ENCODE measurements at places on chromosomes 5 and 9. TPM values are rescaled to one million over a fixed set of nuclear protein-coding genes. Genes with fewer than 3 reads are reported as not detected.

ARL14EPL gene
- total RNA-seq: not detected

DNA sequence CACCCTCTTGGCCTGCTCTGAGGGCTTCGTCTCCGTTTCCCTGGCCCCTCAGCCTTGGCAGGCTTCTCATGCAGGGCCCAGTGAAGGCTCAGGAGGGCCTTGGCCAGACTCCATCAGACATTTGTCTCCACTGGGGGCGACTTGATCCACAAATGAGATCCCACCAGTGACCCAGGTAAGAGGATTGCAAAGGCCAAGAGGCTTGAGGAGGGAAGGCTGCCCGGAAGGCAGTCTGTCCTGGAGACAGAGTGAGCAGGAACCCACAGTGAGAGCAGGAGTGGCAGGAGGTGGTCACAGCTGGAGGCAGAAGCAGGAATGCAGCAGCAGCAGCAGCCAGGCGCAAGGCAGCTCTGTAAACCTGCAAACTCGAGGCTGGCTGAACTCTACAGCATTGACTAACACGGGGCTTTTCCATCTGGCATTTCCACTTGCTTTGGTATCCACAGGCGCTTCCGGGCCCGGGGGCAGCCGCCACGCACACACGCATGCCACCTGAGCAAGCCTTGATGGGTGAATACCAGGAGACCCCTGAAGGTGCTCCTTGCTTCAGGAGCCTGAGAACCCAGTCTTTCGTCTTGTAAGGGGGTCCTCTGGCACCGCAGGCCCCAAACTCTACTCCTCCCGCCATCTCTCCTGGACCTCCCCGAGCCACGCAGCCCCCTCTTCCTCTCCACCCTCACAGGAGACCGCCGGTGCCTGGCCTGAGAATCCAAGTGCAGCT, 14.7 kb downstream of the MGAT1 start:
- peak overlapping the region; percentile 88 for H3K27ac ChIP-seq
- DNase-seq: no peak
- H3K4me3 ChIP-seq: no peak overlapping the region
- H3K27me3 ChIP-seq: no peaks in the 10 kb centered on the region

- no peaks in the 10 kb centered on the region for H3K4me1 ChIP-seq
- no peak overlapping the region for H3K27ac ChIP-seq
- no peak for DNase-seq
- no peaks in the 10 kb centered on the region for H3K36me3 ChIP-seq
Measured at GRCh38 chr5:176816043-176816745, 5.8 kb downstream of the UNC5A start.

- H3K4me1 ChIP-seq: no peaks in the 10 kb centered on the region
- H3K36me3 ChIP-seq: no peaks in the 10 kb centered on the region
- no peak overlapping the region for H3K4me3 ChIP-seq
- H3K27me3 ChIP-seq: no peaks in the 10 kb centered on the region
- H3K27ac ChIP-seq: no peak overlapping the region
- no peak for DNase-seq
Measured at GRCh38 chr9:23160491-23160890, 665.5 kb downstream of the ELAVL2 start.

GRCh38 chr5:17106521-17106920, 110.9 kb upstream of the BASP1 start:
- H3K27me3 ChIP-seq: no peaks in the 10 kb centered on the region
- no peaks in the 10 kb centered on the region for H3K36me3 ChIP-seq
- DNase-seq: no peak
- H3K4me1 ChIP-seq: no peaks in the 10 kb centered on the region

GRCh38 chr9:75918154-75918553, 27.7 kb downstream of the PCSK5 start:
- no peak overlapping the region for H3K4me3 ChIP-seq
- H3K27ac ChIP-seq: no peak overlapping the region
- DNase-seq: no peak
- no peaks in the 10 kb centered on the region for H3K36me3 ChIP-seq
- H3K4me1 ChIP-seq: no peaks in the 10 kb centered on the region
- no peaks in the 10 kb centered on the region for H3K27me3 ChIP-seq

- no peak for DNase-seq
- H3K4me1 ChIP-seq: no peaks in the 10 kb centered on the region
- H3K27ac ChIP-seq: no peak overlapping the region
- H3K36me3 ChIP-seq: no peaks in the 10 kb centered on the region
Measured at GRCh38 chr5:137026296-137026695, 472.8 kb downstream of the SPOCK1 start.

SLC34A3 gene
- not detected for total RNA-seq

GRCh38 chr5:310516-310915, 11.0 kb upstream of the AHRR start:
- peaks cover 73% of the 10 kb centered on the region for H3K36me3 ChIP-seq
- no peak overlapping the region for H3K27ac ChIP-seq
- H3K4me1 ChIP-seq: no peaks in the 10 kb centered on the region

PDE8B gene
- total RNA-seq: 28.1 TPM

PCDHA5 gene
- not detected for total RNA-seq

GRCh38 chr9:89448381-89448780, 49.5 kb downstream of the SEMA4D start:
- DNase-seq: no peak
- H3K4me3 ChIP-seq: no peak overlapping the region
- H3K36me3 ChIP-seq: no peaks in the 10 kb centered on the region
- H3K4me1 ChIP-seq: no peaks in the 10 kb centered on the region

GRCh38 chr9:117777823-117778222, 73.6 kb downstream of the TLR4 start:
- no peak overlapping the region for H3K4me3 ChIP-seq
- no peak for DNase-seq
- H3K27ac ChIP-seq: no peak overlapping the region
- no peaks in the 10 kb centered on the region for H3K27me3 ChIP-seq
